Kidney epithelial cell (primary cell): ENCODE measurements at places on chromosomes 2 and 18.

DNA sequence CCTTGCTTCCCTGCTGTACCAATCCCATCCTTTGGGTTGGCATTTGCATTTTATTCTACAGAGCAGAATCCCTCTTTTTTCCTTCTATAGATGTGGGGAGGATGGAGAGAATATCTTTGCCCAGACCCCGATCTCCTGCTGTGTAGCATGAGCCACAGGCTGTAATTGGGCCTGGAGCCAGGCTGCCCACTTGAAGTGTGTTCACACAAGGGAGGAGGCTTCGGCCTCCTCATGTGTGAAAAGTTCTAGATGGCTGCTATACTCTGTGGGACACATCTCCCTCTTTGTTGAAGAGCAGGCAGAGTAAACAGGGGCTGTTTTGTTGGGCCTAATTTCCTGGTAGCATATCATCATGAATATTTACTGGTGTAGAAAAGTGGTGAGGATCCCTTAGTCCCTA lies 126.3 kb downstream of the XRCC5 start:
- no peak for DNase-seq

GRCh38 chr2:64145714-64146113 lies 1.5 kb upstream of the PELI1 start:
- DNase-seq, result no peak

DNA sequence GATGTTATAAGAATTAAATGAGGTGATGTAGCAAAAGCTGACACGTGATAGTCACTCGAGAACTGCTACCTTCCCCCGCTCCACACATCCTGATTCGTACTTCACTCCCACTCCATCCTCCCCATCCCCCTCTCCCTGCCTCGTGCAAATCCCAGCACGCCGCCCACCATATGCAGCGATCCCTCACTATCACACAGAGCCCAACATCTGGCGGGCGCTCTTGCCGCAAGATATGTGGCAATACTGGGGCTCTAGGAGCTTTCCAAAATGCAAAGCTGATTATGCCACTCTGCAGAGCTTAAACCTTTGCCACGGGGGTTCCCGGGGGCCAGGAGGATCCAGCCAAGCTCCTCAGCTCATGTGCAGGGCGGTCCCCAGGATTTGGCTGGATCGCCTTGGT lies 37.4 kb downstream of the DNMT3A start:
- no peak for DNase-seq

DNA sequence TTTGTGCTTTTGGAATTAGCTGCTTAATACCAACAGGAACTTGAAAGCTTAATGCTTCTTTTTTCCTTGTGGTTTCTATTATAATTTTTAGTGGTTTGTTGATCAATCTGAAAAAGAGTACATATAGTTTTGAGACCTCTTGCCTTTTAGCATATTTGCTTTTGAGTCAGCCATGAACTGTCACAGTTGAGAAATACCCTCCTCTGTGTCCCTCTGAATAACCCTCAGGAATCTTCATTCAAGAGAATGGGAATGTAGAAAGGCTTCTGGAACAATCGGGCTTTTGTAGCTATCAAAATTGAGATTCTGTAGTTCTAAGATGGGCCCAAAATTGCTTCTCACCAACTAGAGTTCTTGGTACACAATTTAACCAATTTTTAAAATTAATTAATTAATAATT lies 451.1 kb upstream of the TRIB2 start:
- DNase-seq, result no peak

- DNase-seq, result no peak
Measured at GRCh38 chr18:8354304-8354703, 254.9 kb upstream of the RAB12 start.
